Daoy (cell line): ENCODE measurements at places on chromosomes 13 and 19.

GRCh38 chr13:32261567-32261966 is 53.6 kb downstream of the ZAR1L start:
- DNase-seq, result peak; percentile 79

GRCh38 chr13:94280349-94280748 is 199.1 kb downstream of the DCT start:
- no peak for DNase-seq

DNA sequence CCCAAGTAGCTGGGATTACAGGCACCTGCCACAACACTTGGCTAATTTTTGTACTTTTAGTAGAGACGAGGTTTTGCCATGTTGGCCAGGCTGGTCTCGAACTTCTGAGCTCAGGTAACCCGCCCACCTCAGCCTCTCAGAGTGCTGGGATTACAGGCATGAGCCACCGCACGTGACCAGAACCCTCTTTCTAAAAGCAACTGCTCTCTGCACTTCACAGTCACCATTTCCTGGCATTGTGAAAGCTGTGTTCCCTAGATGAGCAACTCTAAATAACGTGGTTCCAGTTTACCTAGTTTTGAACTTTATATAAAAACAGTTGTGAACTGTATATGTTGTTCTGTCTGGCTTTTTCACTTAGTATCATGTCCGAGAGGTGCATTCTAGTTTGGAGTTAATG is 152.9 kb downstream of the SIPA1L3 start:
- no peak for DNase-seq

- no peak for DNase-seq
Observed at GRCh38 chr19:40687525-40688016, 2.9 kb downstream of the NUMBL start.

- DNase-seq, result peak; percentile 68
Observed at GRCh38 chr19:47445937-47446402, 25.7 kb downstream of the SLC8A2 start.

GRCh38 chr19:49763230-49763629 is at the start of gene TSKS:
TSS of gene TSKS (minus strand) at chr19:49763306. CDS start at chr19:49763247, 59 bp downstream.
- DNase-seq, result no peak

DNA sequence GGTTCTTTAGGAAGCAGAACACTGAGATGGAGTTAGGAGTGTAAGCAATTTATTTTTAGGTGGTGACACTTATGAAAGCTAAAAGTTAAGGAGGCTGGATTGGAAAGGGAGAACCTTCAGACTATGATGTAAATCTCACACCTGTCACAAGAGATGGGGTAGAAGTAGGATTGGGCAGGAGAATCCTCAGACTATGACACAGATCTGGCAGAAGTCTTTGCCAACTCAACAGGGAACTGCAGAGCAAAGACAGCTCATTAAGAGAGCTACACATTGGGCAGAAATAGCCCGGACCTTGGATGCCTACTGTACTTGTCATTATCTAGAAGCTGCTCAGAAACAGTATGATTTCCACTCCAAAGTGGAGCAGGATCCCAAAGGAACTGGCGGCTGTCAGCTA is 134.4 kb downstream of the DNAJC15 start:
- no peak for DNase-seq

- no peak for DNase-seq
Observed at GRCh38 chr13:78299832-78300623, 303.3 kb downstream of the POU4F1 start.

DNA sequence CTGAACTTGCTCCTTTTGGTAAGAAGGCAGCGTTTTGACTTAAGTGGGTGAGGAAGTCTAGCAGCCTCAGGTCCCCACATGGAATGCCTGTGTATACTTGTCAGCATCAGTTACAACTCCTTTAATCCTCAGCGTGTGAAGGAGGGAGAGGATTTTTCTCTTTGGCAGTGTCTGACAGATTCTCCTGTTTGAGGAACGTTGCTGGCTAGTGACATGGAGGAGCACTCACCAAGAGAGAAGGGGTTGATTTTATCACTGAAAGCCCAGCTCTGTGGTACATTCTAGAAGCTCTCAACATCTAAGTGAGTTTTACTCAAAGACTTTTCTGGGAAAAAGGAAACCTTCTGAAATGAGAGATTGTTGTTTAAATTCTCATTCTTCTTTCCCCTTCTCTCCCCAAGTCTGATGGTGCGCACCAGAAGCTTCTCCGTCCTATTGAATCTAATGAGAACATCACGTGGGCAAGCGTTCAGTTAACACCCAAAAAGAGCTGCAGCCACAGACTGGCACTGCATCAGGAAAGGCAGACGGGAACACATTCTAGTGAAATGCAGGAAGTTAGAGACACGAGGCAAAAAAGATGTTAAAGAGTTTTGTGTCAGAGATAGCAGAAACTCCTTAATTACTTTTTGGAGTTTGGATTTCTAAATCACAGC is 58.2 kb downstream of the GJA3 start:
- no peak for DNase-seq

- DNase-seq, result no peak
Observed at GRCh38 chr13:33318744-33319143, 33.2 kb upstream of the STARD13 start.

- DNase-seq, result no peak
Observed at GRCh38 chr13:44299152-44299943, 74.3 kb upstream of the SERP2 start.
